ENCODE measurements at places on chromosomes 7 and 10.

- DNase-seq = no peak
Observed at GRCh38 chr7:94095316-94096009, 91.3 kb upstream of the BET1 start.

DNA sequence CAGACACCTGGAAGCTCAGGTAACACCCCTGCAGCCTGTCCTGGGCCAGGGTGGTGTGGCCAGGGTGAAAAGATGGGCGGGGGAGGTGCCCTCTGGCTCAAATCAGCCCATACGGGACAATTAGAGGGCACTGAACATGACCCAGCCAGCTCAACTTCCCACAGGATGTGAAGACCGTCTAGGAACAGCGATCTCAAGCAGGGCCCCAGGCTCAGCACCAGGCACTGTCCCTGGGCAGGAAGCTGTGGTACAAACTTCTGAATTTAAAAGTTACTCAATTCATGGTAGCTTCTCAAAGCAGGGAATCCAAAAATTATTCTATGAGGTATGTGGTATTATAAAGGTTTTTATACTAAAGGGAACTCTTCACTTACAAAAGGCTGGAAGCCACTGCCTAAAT is 5.1 kb upstream of the GRB10 start:
- no peak for DNase-seq

GRCh38 chr7:26477381-26477990 is 185.8 kb downstream of the SNX10 start:
- DNase-seq = no peak

- no peak for DNase-seq
Observed at GRCh38 chr7:128710481-128710880, 28.7 kb upstream of the CALU start.

GRCh38 chr7:131076032-131076431 is 251.6 kb upstream of the MKLN1 start:
- DNase-seq = no peak

- peak; percentile 11 for DNase-seq
Observed at GRCh38 chr7:728602-729001, 1.5 kb upstream of the PRKAR1B start.

DNA sequence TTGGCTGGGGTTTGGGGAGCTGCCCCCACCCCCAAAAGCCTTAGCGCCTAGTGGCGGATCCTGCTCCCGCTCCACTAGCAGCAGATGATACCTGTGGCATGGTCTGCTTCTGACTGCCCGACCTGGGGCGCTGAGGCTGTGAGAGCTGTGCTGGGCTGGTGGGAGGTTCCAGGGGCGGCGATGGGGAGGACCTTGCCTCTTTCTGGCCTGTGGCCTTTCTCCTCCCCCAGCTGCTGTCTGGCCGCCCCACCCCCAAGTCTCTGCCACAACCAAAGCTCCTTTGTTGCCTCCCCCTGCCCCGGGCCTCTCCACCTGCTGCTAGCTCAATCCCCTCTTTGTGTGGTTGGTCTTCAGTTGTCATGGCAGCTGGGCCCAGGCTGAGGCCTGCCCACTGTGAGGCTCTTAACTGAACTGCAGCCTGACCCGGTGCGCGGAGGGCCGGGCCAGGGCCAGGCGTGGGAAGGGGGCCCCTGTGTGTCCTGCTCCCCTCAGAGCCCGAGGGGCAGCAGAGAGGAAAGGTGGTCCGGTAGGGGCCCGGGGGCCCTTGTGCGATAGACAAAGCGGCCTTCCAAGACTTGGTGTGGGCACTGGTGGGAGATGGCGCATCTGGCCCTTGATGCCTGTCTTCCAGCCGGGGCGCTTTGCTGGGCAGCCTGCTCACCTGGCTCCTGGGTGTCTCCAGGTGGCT is 4.7 kb downstream of the ZNF775 start:
- peak; percentile 9 for DNase-seq

Data from activated CD8-positive, alpha-beta memory T cell treated with anti-CD3 and anti-CD28 coated beads, Interleukin-2, amount 50 U/mL, for 4 hours (primary cell).